CD4-positive, alpha-beta T cell treated with Interferon gamma for 1 hour (primary cell): ENCODE measurements at places on chromosomes 4 and X.

DNA sequence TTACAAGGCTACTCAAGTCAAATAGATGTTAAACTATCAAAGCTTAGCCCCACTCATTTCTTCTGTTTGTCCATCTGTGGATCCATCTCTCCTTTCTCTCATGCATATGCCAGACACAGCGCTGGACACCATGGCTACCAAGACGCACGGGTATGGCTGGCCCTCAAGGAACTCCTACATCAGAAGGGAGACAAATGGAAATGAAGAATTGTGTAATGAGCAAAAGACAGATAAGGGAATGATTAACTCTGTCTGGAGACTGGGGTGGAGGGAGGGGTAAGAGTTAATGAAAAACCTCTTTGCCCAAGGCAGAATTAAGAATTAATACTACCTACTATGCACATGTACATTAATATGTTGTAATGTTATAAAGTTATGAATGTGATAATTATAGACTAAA lies 88.1 kb downstream of the MGST2 start:
- no peak for DNase-seq

DNA sequence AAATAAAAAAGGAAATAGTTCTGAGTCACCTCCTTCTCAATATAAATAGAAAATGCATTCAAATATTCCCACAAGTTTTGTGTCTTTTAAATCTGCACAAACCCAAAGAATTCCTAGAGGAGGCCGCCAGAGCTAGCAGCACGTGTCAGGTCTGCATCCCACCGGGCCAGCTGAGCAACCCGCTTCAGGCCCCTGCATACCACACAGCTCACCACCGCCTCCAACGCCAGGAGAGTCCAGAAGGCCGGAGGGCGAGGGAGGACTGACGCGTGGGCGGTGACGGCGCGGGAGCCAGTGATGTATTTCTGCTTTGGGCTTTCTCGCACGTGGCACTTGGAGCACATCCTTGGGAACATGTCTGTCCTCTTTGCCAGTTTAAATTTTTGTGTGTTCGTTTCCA lies 61.9 kb upstream of the CLDN34 start:
- no peak for DNase-seq

DNA sequence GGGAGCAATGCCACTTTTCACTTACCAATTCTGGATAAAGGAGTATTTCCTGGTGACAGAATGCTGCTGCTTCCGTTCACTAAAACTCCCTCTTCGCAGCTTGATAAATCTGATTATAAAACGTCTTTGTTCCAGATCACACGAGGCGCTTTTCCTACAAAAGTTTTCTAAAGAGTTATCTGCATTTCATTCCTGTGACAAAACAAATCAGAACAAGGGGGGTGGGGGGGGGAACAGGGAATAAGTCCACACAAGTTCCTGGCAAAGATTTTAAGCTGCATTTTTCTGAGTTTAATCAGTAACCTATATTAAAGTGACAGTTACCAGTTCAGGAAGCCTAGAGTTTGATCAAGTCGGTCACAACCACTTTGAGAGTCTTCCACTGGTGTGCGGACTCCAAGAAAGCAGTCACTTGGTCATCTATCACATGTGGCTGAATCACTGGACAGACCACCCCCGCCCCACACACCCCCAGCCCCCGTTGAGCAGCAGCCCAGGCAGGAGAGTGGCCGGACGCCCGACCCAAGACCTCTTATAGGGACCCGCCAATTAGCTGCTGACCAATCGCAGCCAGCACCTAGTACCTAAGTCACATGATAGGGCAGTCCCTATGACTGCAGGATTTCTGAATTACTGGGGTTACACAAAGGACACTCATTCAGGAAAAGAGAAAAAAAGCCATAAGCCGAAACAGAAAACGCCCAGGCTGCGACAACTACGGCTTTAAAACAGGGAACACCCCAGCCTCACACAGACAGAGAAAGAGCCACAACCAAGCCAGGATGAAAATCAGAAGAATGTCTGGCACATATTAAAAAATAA lies 569.3 kb upstream of the DIPK2B start:
- DNase-seq = peak; percentile 82

- no peak for DNase-seq
These were observed 27.1 kb upstream of the TAPT1 start for GRCh38 chr4:16253127-16253960.

- no peak for DNase-seq
These were observed 21.1 kb downstream of the NOP14 start for GRCh38 chr4:2942037-2942531.

DNA sequence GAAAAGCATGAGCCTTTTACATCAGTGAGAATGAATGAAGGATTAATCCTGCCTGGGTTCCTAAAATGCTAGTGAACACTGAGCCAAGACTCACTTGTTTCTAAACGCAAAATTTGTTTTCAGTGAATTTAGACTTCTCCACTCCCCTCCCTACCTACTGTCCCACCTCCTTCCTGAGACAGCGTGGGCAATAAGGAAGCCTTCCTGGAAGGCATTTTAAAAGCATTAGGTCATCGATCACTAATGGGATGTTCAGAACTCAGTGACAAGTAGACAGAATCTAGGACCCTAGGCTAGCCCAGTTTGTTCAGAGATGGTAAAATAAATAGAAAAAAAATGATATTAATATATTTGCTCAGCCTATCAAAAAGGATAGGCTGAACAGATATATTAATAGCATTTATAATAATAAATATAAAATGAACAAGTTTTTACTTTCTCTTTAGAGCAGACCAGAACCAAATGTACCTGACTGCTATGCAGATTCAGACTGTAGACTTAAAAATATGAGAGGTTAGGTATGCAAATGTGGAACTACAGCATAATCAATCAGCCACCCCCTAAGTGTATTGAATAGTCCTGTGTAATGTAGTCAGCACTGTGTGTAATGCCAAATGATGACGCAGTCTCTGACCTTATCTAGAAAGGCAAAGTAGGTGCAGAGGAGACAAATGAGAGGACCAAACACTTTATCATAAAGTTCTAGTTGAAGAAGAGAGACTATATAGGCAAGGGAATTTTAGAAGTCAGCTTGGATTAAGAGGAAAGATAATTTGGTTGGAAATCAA lies 331.1 kb downstream of the GPAT3 start:
- no peak for DNase-seq

GRCh38 chrX:149497626-149498025 lies 7.5 kb downstream of the IDS start:
- DNase-seq = no peak

- DNase-seq = no peak
These were observed 30.7 kb downstream of the CBR4 start for GRCh38 chr4:168979338-168979737.

- DNase-seq = no peak
These were observed 636.1 kb downstream of the ARAP2 start for GRCh38 chr4:35608205-35608604.

DNA sequence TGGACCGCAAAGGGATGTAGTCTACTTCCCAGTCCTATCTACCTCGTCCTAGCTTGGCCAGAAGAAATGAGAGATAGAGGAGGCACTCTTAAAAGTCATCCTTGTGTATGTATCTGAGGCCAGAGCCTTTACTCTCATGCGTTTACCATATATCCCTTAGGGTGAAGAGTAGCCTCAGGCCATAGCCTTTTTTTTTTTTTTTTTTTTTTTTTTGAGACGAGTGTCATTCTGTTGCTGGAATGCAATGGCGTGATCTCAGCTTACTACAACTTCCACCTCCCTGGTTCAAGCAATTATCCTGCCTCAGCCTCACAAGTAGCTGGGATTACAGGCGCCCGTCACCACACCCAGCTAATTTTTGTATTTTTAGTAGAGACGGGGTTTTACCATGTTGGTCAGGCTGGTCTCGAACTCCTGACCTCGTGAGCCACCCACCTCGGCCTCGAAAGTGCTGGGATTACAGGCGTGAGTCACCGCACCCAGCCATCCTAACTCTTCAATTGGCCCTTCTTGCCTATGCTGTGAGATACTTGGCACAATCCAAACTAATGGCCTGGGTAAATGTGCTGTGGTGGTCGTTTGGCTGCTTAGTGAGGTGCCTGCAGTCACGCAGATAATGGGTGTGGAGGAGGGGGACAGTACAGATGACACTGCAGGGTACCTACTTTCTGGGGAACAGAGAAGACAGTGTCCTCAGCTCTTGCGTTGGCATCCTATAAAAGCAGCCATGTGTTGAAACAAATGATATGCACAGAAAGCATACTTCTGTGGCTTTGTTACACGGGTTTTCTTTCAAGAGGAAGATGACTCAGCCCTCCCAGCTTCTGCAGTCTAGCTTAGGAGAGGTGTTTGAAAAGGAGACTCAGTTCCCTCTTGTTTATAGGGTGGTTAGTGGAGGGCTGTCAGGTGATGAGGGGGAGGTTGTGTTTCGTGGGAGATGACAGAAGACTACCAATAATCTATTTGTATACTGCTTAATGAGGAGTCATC lies 10.4 kb upstream of the DGAT2L6 start:
- DNase-seq = no peak

DNA sequence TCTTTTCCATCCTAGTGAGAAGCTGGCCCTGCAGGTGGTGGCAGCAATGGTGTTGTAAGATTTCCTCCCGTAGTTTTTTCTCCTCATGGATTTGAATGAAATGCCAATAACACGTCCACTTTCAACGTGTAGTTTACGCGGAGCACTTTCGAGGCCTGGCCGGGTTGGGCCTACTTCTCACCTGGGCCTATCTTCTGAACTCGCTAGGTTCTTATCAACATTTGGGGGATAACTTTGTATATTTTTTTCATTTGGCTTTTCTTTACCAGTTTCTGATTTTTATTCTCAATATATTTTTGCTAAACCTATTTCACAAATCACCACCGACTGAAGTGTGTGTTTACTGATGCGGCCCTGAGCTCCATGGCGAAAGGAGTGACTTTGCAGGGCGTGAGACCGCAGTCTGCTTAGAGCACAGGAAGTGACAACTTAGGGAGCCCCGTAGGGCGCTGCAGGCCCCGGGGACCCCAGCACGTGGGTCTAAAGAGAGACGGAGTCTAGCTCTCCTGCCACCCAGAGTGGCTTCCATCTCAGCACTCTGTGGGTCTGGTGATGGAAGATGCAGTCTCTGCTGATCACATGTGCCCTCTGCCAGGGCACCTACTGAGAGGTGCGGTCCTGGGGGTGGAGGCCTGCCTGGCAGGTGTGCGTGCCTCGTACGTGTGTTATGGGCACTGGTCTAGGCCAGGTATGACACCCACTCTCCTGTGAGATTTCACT lies 29.1 kb downstream of the NELFA start:
- no peak for DNase-seq

DNA sequence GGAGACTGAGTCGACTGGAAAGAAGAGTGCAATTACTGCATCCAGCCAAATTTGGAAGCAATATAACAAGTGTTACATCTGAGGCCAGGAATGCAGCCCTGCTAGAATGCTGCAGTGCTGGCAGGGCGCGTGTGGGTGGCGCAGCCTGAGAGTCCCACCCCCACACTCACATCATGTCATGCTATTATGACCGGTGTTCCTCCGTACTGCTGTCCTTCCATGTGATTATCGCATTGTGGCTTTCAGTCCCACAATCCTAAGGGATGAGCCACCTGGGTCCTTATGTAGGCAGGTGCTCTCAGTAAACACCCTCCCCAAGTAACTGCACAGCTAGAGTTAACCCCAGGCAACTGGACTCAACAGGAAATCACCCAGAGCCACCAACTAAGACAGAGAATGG lies 122.6 kb upstream of the CPEB2 start:
- no peak for DNase-seq

- no peak for DNase-seq
These were observed 40.0 kb downstream of the C4orf51 start for GRCh38 chr4:145719752-145720624.

GRCh38 chr4:83212041-83212851 lies 72.4 kb downstream of the COQ2 start:
- DNase-seq = peak; percentile 80

DNA sequence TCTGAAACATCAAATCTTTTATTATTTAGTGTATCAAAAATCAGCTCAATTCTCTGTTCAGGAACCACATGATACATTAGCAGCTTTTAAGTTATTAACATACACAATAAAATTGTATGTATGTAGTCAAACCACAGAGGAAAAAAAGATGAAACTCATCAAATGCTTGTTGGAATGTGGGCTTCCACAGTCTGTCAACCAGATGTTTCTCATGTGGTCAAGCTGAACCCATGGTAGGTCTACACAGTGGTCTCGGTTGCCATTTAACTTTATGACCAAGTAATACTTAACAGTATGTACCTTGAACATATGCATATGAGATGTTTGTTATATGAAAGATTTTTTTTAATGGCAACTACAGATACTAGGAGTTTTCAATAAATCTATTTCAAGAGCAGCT lies 427.8 kb downstream of the IL15 start:
- DNase-seq = no peak

- no peak for DNase-seq
These were observed 4.7 kb downstream of the SFRP2 start for GRCh38 chr4:153784166-153784699.

DNA sequence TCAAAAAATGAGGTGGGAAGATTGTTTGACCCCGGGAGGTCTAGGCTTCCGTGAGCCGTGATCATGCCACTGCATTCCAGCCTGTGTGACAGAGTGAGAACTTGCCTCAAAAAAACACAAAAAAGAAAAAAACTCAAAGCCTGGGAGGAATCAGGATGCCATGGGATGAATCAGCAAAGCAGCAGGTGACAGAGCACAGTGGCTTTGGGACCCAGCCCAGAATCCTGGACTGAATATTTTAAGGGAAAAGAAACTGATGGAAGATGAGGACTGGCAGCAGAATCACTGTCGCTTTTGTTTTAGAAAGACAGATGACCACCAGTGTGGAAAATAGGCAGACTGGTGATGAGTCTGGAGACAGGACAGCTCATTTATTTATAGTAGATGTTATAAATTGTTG lies 16.6 kb downstream of the S100G start:
- no peak for DNase-seq

- DNase-seq = peak; percentile 4
These were observed 106.2 kb downstream of the SMIM20 start for GRCh38 chr4:26020083-26020668.

- peak; percentile 80 for DNase-seq
These were observed 239.4 kb upstream of the STK26 start for GRCh38 chrX:131783555-131784308.

GRCh38 chr4:125760201-125760819 lies 445.6 kb downstream of the FAT4 start:
- DNase-seq = no peak

DNA sequence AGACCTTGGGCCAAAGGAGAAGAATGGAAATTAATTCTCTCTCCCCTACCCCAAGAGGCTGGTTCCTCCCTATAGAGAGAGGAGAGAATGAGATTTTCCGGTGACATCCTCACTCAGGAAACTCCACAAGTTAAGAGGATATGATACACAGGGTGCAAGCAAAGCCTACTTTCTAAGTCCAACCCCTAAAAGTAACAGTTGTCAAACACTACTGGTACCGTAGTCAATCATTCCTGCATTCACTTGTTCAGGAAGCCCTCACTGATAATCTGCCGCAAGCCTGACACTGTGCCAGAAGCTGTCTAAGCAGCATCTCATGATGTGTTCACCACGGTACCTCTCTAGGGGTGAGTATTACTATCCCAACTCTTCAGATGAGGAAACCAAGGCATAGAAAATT lies 41.7 kb downstream of the KDR start:
- DNase-seq = no peak

DNA sequence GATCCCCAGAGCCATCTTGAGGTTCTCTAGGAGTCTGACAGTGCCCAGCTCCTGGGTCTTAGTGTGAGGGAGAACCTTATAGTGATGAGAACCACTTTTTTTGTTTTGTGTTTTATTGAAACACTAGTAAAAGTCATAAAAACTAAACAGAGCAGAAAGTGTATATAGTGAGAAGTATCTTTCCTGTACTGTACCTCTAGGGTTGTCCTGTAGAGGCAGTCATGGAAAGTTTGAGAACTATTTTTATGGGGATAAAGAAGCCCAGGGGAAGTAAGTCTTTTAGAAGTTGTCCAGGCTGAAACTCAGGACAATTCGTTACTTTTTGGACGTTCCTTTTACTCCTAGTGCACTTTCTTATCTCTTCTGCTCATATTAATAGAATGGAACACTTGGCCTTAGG lies 40.9 kb downstream of the ADH5 start:
- DNase-seq = no peak
